ENCODE measurements at places on chromosomes 2 and 18.

GRCh38 chr2:89763254-89763580 is 1071.7 kb downstream of the RPIA start:
- DNase-seq, result peak; percentile 62

DNA sequence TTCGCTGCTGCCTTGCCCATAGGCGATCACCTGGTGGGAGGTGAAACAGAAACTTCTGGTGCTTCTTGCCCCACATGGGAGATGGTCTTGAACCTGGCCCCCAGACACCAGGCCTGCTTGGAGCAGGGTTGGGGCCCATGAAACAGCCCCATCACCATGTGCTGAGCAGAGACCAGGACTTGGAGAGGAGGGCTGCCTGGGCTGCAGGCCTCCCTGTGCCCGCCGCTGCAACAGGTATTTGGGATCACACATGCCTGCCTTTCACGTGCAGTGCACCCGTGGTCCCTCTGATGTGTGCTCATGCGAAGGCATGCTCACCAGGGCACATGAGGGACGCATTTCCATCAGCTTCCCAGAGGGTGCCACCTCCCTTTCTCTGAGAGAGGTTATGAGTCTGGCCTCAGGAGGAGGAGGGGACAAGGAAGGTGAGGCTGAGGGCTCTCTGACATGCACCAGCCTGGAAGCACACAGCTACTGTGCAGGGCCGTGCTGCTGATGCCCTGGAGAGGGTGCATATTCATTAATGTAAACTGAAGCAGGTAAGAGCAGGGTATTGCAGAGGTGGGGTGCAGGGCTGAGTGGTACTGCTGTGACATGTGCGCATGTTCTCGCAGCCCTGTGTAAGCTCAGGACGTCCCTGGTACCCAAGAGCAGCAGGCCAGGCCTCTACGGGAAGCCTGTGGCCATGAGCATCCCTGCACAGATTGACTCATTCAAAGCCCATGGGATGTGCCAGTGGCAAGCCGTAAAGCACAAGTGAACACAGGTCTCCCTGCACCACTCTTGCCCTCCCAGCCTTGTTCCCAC is 4.2 kb upstream of the OXER1 start:
- no peak for DNase-seq

DNA sequence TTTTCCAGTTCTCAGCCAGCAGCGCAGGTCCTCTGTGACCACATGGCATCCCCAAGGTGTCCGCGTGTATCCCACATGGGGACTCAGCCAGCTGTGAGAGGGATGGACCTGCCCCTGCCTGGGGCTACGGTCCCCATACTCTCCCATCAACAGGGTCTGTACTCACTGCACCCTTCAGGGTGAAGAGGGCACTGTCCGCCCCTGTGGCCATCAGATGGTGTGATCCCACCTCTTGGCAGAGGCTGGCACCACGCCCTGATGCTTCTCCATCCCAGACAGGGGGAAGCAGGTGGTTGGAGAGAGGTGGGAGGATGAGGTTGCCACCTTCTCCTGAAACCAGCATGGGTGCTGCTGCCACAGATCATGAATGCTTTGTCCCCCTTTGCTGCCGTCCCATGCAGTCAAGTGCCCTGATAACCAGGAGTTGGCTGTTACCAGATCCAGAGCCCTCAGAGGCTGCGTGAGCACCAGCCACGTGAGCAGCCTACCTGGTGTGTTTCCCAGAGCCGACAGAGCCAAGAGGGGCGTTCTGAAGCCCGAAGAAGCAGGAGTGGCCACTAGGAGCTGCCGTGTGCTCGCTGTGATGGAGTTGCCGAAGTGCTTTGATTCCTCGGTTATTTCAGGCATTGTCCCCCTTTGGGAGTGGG is 93.9 kb downstream of the SH3RF3 start:
- no peak for DNase-seq

- peak; percentile 15 for DNase-seq
Observed at GRCh38 chr2:128646091-128646490, 327.4 kb upstream of the HS6ST1 start.

DNA sequence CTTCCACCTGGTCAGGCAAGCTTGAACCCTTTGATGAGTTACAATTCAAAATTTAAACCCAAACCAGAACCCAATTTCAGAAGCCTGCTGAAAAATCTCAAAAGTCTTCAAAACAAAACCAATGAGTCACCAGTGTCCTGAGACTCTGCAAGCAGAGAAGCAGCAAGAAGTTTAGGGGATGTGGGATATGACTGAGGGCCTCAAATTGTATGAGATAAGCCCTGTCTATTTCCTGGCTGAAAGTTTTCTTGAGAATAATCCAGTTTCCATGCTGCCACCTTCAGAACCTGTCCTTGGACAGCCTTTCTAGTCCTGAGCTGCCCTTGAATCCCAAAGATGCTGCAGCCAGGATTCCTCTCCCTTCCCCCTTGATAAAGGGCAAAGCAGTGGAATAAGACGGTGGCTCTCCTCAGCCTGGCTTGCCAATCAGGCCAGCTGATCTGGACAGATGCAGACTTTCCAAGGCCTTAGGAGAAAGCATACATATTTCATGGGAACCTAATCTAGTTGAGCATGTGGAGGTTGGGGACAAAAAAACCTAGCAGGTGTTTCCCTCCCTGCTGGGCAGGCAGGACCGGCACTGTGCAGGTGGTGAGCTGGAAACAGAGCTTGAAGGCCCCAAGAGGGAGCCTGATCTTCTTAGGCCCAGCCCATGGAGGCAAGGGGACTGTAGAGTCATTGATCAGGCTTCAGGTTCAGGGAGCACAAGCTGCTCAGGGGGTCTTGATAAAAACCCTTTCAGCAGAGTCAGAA is 278.0 kb upstream of the MGAT5 start:
- DNase-seq, result no peak

DNA sequence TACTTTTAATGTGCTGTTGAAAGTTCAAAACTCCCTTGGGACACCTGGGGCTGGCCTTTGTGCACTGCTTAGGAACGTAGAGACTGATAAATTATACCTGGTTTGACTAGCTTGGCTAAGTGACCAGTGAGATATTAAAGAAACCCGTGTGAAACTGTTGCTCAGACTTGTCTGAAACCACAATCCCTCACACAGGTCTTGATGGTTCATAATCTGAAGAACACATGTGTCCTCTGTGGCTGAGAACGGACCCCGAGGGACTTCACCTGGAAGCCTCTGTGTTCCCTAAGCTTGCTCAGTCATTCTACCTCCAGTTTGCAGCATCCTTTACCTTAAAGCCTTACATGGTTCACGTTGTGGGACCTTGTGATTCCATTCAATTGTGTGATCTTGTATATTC is 218.8 kb downstream of the CBLN2 start:
- no peak for DNase-seq

GRCh38 chr2:21251216-21251980 is 127.6 kb downstream of the TDRD15 start:
- DNase-seq, result no peak

DNA sequence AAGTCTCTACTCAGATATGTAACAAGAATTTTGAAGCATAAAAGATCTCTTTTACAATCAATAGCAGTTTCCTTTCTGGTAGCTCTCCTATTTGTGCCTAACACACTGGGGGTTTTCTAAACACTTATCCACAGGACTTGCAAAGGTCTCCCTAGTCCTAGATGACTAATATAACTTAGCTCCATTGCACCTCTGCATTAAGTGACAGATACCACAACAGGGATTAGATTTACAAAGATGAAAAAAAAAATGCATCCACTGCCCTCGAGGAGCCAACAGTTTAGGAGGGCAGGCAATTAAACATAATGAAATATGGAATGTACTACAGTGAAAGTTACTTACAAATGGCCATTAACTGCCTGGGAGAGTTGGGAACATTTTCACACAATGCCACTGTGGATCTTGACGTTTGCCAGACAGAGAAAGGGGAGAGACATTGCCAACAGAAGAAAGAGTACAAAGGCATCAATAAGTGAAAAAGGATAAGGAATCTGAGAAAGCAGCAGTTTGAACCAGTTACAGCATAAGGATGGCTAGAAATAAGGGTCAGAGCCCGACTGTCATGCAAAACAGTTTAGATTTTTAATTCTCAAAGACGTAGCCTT is 14.3 kb downstream of the PPP3R1 start:
- DNase-seq, result no peak

- DNase-seq, result peak; percentile 40
Observed at GRCh38 chr18:76451396-76452331, 43.4 kb downstream of the ZNF516 start.

DNA sequence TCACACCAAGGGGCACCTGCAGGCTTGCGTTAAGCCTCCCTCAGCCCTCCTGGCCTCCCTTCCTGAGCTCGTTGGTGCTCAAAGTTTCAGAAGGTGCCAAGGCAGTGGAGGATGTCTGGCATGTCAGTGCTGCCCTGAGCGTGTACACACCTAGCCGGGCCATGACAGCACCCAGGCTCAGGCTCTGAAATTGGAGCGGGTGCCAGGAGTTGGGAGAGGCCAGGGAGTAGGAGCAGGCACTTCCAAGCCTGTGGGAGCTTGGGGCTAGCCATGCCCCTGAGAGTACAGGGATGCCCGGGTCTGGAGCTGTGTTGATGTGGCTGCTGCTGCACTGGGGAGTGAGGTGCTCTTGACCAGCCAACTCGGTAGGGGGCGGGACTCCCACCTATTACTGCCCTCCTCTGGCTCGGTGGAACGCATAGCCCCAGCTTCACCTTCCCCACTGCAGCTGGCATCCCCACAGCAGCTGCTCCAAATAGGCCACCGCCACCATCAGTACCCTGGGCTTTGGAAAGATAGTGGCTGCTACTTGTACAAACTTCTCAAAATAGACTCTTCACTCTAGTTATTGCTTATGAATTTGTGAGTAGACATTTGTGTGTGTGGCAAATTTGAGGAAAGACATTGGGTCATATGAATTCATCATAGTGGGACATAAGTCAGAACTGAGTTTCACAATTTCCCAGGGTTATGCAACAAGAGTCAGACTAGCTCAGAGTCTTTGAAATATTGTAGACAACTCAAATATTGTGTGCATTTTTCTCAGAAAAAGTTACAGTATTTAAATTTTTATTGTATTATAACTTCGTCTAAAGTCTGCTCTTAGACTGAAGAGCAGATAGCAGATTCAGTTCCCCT is 6.8 kb upstream of the PCARE start:
- DNase-seq, result no peak

GRCh38 chr18:35871337-35871736 is 101.1 kb upstream of the RMP24 start:
- DNase-seq, result no peak

GRCh38 chr2:236637686-236638569 is 68.3 kb downstream of the ACKR3 start:
- peak; percentile 51 for DNase-seq
